ENCODE measurements at places on chromosomes 12 and 14.
A peak's percentile ranks its signal among the peaks of the same experiment; 100 is the strongest.

DNA sequence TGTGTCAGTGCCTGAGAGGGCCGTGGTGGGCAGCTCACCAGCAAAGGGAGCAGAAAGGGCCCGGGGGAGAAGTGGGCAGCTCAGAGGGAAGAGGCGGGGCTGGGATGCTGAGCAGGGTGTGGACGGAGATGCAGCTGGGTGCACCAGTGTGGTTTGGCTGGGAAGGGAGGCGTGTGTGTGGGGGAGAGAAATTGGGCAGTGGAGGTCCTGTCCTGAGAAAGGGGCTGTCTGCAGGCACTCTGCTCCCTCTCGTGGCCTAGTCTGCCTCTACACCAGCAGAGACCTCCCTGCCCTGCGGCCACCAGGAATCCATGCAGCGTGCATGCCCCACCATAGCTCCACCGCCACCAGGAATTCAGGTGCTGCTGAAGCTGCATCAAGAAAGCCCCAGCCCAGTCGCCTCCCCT lies 6.4 kb downstream of the TMEM121 start:
- peak; percentile 72 for DNase-seq

DNA sequence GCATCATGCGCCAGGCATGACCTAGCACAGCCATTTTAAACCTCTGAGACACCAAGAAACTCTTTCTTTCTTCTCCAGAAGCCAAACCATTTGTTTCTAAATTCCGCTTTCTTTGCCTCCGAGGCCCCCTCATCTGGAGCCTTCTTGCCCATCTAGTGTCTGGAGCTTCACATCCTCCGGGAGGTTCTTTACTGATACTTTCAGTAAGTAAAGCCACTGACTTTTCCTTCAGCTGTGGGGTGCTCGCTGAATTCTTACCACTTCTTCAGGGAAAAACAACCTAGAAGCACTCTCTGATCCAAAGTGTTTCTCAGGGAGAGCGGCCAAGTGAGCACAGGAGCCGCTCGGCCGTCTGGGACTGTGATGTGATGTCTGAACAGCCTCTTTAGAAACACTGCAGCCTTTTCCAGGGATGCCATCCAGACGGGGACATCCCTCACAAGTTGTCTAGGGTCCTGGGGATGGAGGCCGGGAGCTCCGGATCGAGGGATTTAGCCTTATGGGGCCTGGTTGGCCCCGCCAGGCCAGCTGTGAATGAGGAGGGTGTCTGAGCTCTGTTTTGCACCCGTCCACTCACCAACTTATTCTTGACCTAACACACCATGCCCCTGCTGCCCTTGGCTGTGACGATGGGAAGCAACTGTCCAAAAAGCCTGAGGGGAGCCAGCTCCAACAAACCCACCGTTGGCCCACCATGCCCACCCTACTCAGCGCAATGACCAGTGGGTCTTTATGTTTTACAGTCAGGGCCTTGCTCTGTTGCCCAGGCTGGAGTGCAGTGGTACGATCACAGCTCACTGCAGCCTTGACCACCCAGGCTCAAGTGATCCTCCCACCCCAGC lies 160.6 kb downstream of the ZFP36L1 start:
- no peak for DNase-seq

DNA sequence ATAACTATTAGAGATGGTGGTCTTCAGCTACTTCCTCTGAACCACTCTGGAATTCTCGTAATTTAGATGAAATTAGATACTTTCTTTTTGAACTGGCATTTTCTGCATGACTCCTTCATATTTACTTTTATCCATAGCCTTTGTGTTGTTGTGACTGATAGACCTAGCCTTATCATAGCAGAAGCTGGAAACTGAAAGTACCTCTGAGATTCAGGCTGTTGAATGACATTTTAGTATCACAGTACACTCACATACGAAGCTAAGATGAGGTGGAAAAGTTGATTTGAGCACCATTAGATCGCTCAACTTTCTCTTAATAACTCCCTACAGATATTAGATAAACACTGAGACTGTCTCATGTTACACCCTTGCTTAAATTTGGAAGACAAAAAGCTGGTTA lies 525.1 kb upstream of the FBXO33 start:
- DNase-seq, result no peak

- peak; percentile 29 for DNase-seq
Measured at GRCh38 chr12:108193917-108194316, 64.8 kb downstream of the WSCD2 start.

- DNase-seq, result peak; percentile 72
Measured at GRCh38 chr12:905261-906031, 44.0 kb downstream of the RAD52 start.

DNA sequence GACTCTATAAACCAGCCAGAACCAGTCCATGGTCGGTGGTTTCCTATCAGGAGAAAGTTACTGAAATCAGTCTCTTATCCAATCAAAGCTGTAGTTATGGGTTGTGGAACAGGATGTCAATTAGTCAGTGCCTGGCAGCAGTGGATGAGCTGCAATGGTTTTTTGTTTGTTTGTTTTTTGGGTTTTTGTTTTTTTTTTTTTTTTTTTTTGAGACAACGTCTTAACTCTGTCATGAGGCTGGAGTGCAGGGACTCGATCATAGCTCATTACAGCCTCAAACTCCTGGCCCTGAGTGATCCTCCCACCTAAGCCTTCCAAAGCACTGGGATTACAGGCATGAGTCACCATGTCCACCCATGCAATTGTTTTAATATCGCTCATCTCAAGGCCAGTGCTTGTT lies 113.3 kb upstream of the CAND1 start:
- DNase-seq, result no peak

- no peak for DNase-seq
Measured at GRCh38 chr12:107564946-107565345, 120.7 kb upstream of the PWP1 start.

DNA sequence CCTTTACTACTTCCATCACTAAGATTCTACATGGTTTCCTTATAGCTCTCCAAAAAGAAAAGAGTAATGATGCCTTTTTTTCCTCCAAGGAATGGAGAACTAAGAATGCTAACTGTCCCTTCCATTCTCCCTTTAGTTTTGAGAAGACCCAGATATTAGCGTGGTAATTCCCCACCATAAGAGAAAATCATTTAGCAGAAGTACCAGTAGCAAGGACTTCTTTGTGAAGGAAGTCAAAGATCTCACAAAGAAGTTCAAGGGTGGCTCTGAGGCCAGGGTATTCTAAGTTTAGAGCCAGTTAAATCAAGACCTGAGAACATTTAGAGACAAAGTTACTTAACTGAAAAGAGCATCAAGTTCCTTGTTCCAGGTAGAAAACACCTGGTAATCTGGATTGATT lies 7.3 kb downstream of the USP15 start:
- no peak for DNase-seq
